NCI-H187 treated with DMSO at 0.1 percent for 48 hours (cell line): ENCODE measurements at places on chromosomes 16 and 17.

GRCh38 chr17:38563362-38564253, 42.1 kb downstream of the SRCIN1 start:
- no peak for DNase-seq

- no peak for DNase-seq
Observed at GRCh38 chr16:75188832-75189477, 18.0 kb downstream of the CTRB2 start.

DNA sequence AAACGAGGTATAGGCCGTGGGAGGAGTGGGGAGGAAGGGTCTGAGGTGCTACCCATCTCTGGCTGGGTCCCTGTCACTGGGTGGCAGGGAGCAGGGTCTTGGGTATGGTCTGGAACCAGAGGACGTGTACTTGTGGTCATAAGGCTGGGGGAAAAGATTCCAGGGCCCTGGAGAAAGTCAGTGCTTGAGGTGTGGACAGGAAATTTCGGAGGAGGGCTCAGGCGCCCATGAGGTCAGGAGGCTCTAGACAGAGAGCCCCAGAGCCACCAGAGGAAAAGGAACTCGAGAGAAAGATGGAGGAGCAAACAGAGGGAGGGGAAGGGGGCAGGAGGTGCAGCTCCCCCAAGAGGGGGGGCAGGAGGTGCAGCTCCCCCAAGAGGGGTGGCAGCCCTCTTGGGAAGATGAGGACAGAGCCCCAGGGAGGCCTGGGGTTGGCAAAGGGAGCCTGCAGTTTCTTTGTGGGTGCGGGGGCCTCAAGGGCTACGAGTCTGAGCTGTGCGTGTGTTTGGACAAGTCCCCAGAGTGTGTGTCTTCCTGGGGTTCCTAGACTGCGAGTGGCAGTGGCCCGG, 683 bp upstream of the SLC7A6 start:
- no peak for DNase-seq

GRCh38 chr17:2399572-2400473, 1.0 kb downstream of the MNT start:
- DNase-seq, result no peak

- DNase-seq, result peak; percentile 48
Observed at GRCh38 chr17:56893503-56893902, 20.3 kb downstream of the TRIM25 start.

- DNase-seq, result no peak
Observed at GRCh38 chr16:2856686-2857450, 1.1 kb downstream of the PRSS22 start.

- no peak for DNase-seq
Observed at GRCh38 chr16:89106533-89107202, 13.0 kb downstream of the ACSF3 start.

- no peak for DNase-seq
Observed at GRCh38 chr16:63373744-63374143, 1337.5 kb upstream of the CDH8 start.
